ENCODE measurements at places on chromosomes 12 and 14. TPM values are rescaled to one million over a fixed set of nuclear protein-coding genes. Genes with fewer than 3 reads are reported as not detected.

Gene CLMN
- 2.1 TPM for total RNA-seq

Gene SLC6A13
- 0.36 TPM for total RNA-seq

Gene DBX2
- total RNA-seq, result 0.12 TPM

Gene GSG1
- not detected for total RNA-seq

Gene MYF5
- not detected for total RNA-seq

Gene LYZ
- total RNA-seq, result not detected

Gene PGF
- total RNA-seq, result 129 TPM

Gene CHD8
- total RNA-seq, result 72.1 TPM

Gene BHLHE41
- total RNA-seq, result 9.4 TPM

Gene CLEC4D
- total RNA-seq, result not detected

Gene KRT82
- total RNA-seq, result not detected

Gene TMEM229B
- 1.6 TPM for total RNA-seq

Gene IL31
- not detected for total RNA-seq

Gene NOS1
- total RNA-seq, result 0.12 TPM

Gene MUCL1
- not detected for total RNA-seq

Gene VSIG10
- 31.8 TPM for total RNA-seq

Gene TSPAN19
- total RNA-seq, result not detected

Gene AICDA
- not detected for total RNA-seq

Gene GALNT16
- 4.0 TPM for total RNA-seq

Gene STXBP6
- total RNA-seq, result 4.0 TPM

Gene CATSPERB
- not detected for total RNA-seq

Gene FAIM2
- total RNA-seq, result 0.97 TPM

Gene LRRC43
- total RNA-seq, result 0.65 TPM

Gene HCAR2
- total RNA-seq, result not detected

Gene GLIPR1L1
- total RNA-seq, result not detected

Gene TAS2R10
- total RNA-seq, result 1.8 TPM

Gene LHX5
- total RNA-seq, result not detected

Gene SERPINA1
- total RNA-seq, result not detected

Gene TMEM19
- total RNA-seq, result 33.9 TPM
